ENCODE measurements at places on chromosomes 7 and 10. TPM values are rescaled to one million over a fixed set of nuclear protein-coding genes. Genes with fewer than 3 reads are reported as not detected.

- no peaks in the 10 kb centered on the region for H3K4me1 ChIP-seq
- no peak overlapping the region for H3K27ac ChIP-seq
Observed at GRCh38 chr10:27369880-27370279, 129.3 kb upstream of the ACBD5 start.

The OPN4 gene
- total RNA-seq = not detected

GRCh38 chr10:118516716-118517115, 78.7 kb downstream of the PRLHR start:
- no peaks in the 10 kb centered on the region for H3K36me3 ChIP-seq
- DNase-seq = no peak
- H3K4me3 ChIP-seq = no peak overlapping the region
- H3K27me3 ChIP-seq = peaks cover 3% of the 10 kb centered on the region
- no peaks in the 10 kb centered on the region for H3K4me1 ChIP-seq
- H3K27ac ChIP-seq = no peak overlapping the region

The OR13A1 gene
- under 0.01 TPM for total RNA-seq

DNA sequence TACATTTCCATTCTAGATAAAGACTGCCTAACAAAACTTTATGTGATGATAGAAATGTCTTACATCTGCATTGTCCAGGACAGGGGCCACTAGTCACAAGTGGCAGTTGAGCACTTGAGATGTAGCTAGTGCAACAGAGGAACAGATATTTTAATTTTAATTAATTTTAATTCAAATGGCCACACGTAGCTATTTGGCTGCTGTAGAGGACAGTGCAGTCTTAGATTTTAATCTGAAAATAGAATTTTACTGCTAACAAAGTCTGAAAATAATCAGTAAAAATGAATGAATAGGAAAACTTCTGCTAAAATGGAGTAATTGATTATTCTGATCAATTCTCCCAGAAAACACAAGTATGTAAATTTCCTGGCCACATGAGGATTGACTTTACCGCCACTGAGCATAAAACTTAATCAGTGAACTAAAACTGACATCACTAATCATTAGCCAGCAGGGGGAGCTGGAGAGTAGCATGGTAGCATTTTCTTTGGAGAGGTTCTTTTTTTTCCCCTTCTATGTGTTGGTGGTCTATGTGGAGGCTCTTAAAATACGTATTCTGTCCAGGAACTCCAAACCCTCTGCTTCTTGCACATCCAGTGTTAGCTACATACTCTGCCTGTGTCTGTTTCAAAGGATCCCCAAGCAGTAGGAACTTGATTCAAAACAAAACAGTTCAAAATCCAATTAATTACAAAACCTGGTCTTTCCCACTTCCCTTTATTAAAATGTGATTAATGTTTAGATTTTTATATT, 52.1 kb downstream of the TSPAN12 start:
- peaks cover 11% of the 10 kb centered on the region for H3K4me1 ChIP-seq
- no peak overlapping the region for H3K4me3 ChIP-seq
- H3K27ac ChIP-seq = no peak overlapping the region
- H3K36me3 ChIP-seq = no peaks in the 10 kb centered on the region

DNA sequence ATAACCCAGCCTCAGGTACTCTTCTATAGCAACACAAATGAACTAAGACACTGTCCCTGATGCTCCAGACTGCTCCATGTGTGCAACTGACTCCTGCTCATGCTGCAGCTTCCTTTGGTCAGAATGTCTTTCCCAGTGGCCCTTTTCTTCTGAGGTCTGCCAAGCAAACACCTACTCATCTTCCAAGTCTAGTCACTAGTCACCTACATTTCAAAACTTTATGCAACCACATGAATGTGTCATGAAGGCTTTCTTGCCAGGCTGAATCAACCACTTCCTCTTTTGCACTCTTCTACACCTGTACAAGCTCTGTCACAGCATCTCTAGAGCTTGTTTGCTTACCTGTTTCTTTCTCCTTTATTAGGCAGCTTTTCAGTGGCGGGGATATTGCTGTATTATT, 75.8 kb downstream of the LSMEM1 start:
- no peak overlapping the region for H3K27ac ChIP-seq
- H3K4me1 ChIP-seq = no peaks in the 10 kb centered on the region
- H3K4me3 ChIP-seq = no peak overlapping the region
- no peaks in the 10 kb centered on the region for H3K36me3 ChIP-seq

The CALHM3 gene
- 0.14 TPM for total RNA-seq

DNA sequence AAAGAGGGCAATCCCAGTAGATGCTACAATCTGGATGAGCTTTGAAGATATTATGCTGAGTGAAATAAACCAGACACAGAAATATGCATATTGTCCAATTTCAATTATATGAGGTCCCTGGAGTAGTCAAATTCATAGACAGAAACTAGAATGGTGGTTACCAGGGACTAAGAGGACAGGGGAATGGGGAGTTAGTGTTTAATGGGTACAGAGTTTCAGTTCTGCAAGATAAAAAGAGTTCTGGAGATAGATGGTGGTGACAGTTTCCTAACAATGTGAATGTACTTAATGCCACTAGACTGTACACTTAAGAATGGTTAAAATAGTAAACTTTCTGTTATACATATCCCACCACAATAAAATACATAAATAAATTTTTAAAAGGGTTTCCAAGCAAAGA, 236.6 kb downstream of the ELMO1 start:
- no peak for DNase-seq
- H3K36me3 ChIP-seq = no peaks in the 10 kb centered on the region
- H3K27me3 ChIP-seq = no peaks in the 10 kb centered on the region
- no peak overlapping the region for H3K4me3 ChIP-seq
- H3K4me1 ChIP-seq = peaks cover 12% of the 10 kb centered on the region
- no peak overlapping the region for H3K27ac ChIP-seq

GRCh38 chr7:151717415-151717814, 159.5 kb downstream of the PRKAG2 start:
- H3K4me1 ChIP-seq = peaks cover 41% of the 10 kb centered on the region
- H3K27ac ChIP-seq = peak overlapping the region; percentile 92
- no peak for DNase-seq
- H3K36me3 ChIP-seq = no peaks in the 10 kb centered on the region
- H3K27me3 ChIP-seq = no peaks in the 10 kb centered on the region

The NACAD gene
- 0.09 TPM for total RNA-seq

DNA sequence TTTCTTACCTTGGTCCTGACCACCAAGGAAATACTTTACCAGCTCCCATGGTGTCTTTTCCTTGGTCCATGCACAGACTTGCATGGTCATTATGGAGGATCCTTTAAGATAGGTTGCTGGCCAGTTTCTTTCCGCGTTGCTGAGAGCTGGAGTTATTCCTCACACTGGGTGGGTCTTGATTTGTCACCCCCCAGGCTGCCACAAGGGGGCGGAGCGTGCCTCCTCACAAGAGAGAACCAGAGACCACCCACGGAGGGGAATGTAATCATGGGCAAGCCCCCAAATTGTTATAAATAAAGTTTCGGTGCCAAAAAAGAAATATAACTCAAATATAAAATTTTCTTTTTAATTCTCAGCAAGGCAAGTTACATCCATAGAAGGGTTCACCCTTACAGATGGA, 10.5 kb upstream of the TRIM24 start:
- no peaks in the 10 kb centered on the region for H3K36me3 ChIP-seq
- no peaks in the 10 kb centered on the region for H3K27me3 ChIP-seq
- H3K27ac ChIP-seq = no peak overlapping the region
- H3K4me1 ChIP-seq = no peaks in the 10 kb centered on the region
- no peak overlapping the region for H3K4me3 ChIP-seq

The NPSR1 gene
- not detected for total RNA-seq

The PIK3AP1 gene
- total RNA-seq = 137 TPM

DNA sequence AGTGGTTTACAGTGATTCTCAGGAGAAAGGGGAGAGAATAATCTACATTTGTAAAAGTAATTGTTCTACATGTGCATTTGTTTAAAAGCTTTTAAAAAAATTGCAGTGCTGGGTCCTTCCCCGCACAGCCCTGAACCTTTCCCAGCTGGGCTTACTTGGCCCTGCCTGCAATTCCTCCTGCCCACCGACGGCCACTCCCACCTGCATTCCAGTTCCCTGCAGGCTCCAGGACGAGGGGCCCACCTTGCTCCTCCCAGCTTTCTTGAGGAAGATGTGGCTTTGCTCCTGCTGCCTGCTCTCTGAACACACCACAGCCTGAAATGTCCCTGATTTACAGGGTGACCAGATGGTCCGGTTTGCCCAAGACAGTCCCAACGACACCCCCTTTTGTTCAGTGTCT, 222.7 kb downstream of the PRPF18 start:
- no peaks in the 10 kb centered on the region for H3K27me3 ChIP-seq
- H3K4me1 ChIP-seq = no peaks in the 10 kb centered on the region
- H3K4me3 ChIP-seq = no peak overlapping the region
- no peak overlapping the region for H3K27ac ChIP-seq
- DNase-seq = no peak

The VAX1 gene
- total RNA-seq = not detected

DNA sequence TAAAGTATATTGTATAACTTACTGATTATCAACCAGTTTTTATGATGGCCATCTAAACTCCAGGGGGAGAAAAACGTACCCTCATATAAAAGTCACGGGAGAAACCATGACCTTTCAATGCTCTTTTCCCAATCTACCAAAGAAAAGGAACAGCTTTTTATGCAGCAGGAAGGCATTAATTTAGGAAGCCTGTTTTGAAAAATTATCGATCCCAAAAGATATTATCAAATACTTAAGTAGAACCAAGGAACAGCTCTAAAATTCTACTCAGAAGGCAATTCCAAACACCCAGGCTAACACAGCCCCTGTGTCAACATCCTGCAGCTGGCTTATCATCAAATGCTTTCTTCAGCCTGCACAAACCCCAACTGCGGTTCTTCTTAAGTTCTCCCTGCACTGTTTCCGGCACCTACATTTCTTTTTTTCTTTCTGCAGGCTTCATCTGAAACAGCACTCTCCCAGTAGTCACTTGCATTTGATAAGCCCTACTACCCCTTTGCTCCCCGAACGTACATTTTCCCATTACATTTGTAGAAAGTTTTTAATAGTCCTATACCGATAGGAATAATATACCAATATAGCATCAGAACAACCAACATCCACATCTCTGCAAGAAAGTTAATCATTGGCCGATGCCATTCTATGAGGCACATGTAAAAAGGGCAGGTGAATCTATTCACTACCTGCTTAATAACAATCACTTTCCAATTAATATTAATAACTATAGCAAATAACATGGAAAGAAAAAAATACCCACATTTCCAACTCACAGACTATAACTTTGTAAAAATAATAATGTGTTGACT, 47.9 kb downstream of the PIP4K2A start:
- H3K27me3 ChIP-seq = no peaks in the 10 kb centered on the region
- H3K27ac ChIP-seq = no peak overlapping the region
- H3K4me1 ChIP-seq = no peaks in the 10 kb centered on the region
- H3K36me3 ChIP-seq = no peaks in the 10 kb centered on the region
- H3K4me3 ChIP-seq = no peak overlapping the region

The OR2A42 gene
- not detected for total RNA-seq

DNA sequence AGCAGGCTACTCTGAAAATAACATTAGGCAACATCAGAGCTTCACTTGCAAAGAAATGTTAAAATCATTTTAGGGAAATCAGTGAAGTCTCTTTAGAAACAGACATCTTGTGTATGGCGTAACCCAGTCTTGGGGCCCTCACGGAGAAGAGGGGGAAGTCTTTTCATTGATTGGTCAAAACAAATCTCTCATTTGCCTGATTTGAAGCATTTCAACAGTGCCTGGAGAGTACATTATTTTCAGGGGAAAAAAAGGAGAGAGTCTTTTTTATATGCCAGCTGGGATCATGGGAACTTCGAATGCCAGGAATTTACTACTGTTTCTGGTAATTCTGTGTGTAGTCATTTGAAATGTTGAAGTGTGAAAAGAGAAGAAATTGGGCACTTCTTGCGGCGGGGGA, 471.4 kb downstream of the PLXDC2 start:
- no peak overlapping the region for H3K4me3 ChIP-seq
- no peaks in the 10 kb centered on the region for H3K27me3 ChIP-seq
- DNase-seq = no peak
- H3K36me3 ChIP-seq = no peaks in the 10 kb centered on the region

GRCh38 chr7:42351316-42351935, 114.4 kb upstream of the GLI3 start:
- no peak overlapping the region for H3K27ac ChIP-seq
- no peaks in the 10 kb centered on the region for H3K36me3 ChIP-seq
- no peaks in the 10 kb centered on the region for H3K4me1 ChIP-seq

The CALML3 gene
- not detected for total RNA-seq

The ZNF117 gene
- total RNA-seq = 4.1 TPM

DNA sequence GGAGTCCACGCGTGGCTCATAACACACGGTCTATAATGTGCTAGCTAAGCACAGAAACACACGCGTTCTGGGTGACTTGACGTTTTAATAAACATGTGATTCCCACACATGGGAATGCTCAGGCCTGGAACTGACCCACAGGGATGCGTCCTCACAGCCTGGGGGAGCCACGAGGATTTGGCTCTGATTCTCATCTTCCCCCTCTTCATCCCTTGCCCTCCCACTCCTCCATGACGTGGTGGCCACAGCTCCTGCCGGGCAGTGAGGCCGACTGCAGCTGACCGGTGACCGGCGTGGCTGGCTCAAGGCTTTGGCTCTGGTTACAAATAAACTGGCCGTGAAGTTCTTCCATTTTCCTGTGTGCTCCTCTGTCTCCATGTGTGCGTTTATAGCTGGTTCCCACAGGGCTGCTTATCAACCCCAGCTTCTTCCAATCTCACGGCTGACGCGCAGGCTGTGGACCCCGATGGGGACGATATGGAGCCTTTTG, 40.9 kb upstream of the KLF6 start:
- peaks cover 6% of the 10 kb centered on the region for H3K4me1 ChIP-seq
- no peaks in the 10 kb centered on the region for H3K27me3 ChIP-seq
- no peaks in the 10 kb centered on the region for H3K36me3 ChIP-seq
- H3K27ac ChIP-seq = no peak overlapping the region
- no peak for DNase-seq

The WNT16 gene
- total RNA-seq = not detected

The LIPN gene
- total RNA-seq = 0.25 TPM

All from liver (tissue), 10 donors.